ENCODE measurements at places on chromosomes 6 and 20. TPM values are rescaled to one million over a fixed set of nuclear protein-coding genes. Genes with fewer than 3 reads are reported as not detected.

Gene FOXS1
- total RNA-seq: 3.3 TPM

Gene PNISR
- total RNA-seq: 111 TPM

Gene ACSS1
- 37.2 TPM for total RNA-seq

Gene CD83
- total RNA-seq: 26.0 TPM

Gene FOXF2
- total RNA-seq: 15.7 TPM

Gene DOK5
- total RNA-seq: 0.69 TPM

Gene LRRC1
- total RNA-seq: 22.3 TPM

Gene CLPSL2
- not detected for total RNA-seq

- DNase-seq: no peak
- no peaks in the 10 kb centered on the region for H3K27me3 ChIP-seq
- H3K4me3 ChIP-seq: no peak overlapping the region
- no peaks in the 10 kb centered on the region for H3K36me3 ChIP-seq
- no peak overlapping the region for H3K27ac ChIP-seq
These were observed 291.4 kb upstream of the RNF217 start for GRCh38 chr6:124670801-124671200.

DNA sequence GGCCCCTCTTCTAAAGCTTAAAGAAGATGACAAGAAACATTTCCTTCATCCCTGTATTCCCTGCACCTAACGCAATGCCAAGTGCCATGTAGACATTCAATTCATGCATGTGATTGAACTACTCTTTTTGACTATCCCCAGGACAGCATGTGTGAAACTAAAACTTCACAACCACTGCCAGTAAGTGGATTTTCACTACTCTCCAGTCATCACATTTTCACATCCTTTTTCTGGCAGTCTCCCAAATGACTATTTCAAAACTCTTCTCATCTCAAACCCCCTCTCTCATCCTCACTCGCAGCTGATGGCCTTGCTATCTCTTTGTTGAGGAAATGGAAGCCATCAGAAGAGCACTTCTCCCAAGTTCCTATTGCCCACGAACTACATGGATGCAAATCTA, 122.6 kb downstream of the OPRM1 start:
- no peaks in the 10 kb centered on the region for H3K27me3 ChIP-seq
- H3K4me1 ChIP-seq: peaks cover 29% of the 10 kb centered on the region
- DNase-seq: no peak
- no peaks in the 10 kb centered on the region for H3K36me3 ChIP-seq

- DNase-seq: no peak
- peaks cover 52% of the 10 kb centered on the region for H3K4me1 ChIP-seq
- H3K27ac ChIP-seq: no peak overlapping the region
- H3K27me3 ChIP-seq: no peaks in the 10 kb centered on the region
- no peak overlapping the region for H3K4me3 ChIP-seq
These were observed 1.3 kb upstream of the NNAT start for GRCh38 chr20:37519508-37520418.

DNA sequence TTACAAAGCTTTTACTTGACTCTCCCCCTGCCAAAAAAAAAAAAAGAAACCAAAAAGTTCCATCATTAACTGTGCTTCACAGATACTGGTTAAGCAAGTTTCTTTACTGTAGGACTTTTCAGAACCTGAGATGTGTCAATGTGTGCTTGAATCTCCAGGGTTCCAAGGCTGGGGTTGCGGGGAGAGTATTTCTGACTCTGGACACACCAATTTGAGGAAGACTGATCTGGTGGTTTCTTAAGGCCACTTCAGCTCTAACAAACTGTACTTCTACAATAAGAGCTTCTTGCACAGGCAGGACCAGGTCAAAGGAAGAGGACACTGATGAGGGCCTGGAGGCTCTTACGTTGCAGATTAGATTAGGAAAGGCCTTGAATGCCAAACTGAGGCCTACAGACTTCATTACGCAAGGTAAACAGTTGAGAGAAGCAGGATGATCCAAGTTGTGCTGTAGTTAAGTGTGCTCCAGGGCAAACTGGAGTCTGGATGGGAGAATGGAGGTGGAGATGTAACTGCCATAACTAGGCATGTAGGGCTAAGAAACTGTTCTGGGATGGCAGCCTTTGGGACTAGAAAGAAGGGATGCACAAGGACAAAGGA, 24.4 kb downstream of the COMMD7 start:
- no peak overlapping the region for H3K27ac ChIP-seq
- peaks cover 38% of the 10 kb centered on the region for H3K36me3 ChIP-seq
- H3K4me3 ChIP-seq: no peak overlapping the region
- no peak for DNase-seq
- no peaks in the 10 kb centered on the region for H3K27me3 ChIP-seq

DNA sequence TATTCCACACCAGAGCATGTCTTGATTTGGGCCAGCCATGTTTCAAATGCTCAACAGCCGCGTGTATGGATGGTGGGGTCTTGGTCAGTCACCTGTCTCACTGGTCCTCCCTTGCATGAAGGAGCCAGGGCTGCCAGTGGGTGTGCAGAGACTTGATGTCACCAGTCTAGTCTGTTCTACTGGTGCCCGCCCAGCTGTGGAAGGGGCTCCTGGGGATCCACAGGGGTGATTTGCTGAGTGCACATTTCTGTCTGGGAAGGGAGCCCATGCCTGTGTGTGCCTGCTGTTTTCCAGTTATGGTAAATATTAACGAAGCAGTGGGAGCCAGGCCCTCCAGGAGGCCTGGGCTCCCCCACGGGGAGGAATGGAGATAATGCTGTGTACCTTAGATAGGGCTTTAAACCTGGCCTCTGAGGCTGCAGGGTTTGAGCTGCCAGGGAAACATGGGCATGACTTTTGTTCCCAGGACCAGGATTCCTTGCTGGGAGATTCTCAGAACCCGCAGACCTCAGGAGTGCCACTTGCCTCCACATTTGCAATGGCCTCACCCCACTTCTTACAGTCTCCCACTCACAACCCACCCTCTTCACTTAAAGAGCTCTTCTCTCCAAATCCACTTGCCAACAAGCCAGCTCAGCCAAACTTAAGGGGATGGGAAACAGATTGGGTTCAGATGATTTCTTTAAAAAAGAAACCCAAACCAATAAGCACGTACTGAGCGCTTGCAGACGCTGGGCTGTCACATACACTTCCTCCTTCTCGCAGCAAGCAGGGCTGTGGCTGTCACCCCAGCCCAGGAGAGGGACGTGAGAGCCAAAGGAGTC, 54.1 kb downstream of the VEGFA start:
- H3K27ac ChIP-seq: no peak overlapping the region
- DNase-seq: peak; percentile 76
- H3K4me3 ChIP-seq: no peak overlapping the region
- H3K27me3 ChIP-seq: no peaks in the 10 kb centered on the region
- H3K36me3 ChIP-seq: no peaks in the 10 kb centered on the region

DNA sequence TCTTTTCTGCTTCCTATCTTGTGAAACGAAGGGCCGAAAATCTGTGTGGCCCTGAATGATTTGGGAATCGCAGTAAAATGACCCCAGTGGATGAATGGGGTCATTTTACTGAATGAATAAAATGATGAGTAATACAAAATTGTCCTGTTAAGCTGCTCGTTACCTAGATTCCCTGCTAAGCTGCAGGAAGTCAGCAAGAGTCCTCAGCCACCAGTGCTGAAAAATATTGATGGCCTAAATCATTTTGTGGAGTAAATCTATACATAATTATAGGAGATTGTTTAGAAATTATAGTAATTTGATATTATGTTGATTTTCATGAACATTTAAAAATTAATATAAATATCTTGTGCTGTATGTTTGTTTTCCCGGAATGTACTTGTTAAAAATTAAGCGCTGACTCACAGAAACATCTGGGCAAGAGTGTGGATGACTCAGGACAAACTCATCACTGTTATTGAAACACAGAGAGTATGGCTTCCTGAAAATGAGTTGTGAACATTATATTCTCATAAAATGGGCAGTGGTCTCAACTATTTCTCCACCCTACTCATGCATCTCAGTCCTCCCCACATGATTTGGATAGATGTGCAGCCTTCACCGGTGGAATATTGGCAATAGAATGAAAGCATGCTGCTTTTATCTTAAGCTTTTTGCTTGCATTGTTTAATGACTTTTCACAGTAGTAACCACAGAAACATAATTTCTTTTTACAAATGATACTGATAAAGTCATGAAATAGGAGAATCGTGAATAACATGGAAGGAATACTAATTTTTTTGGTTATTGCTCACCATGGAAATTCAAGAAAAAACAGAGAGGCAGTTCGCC, 36.2 kb upstream of the RGS17 start:
- DNase-seq: no peak
- no peak overlapping the region for H3K4me3 ChIP-seq
- no peaks in the 10 kb centered on the region for H3K27me3 ChIP-seq

- no peak overlapping the region for H3K4me3 ChIP-seq
- DNase-seq: peak; percentile 37
- H3K27me3 ChIP-seq: no peaks in the 10 kb centered on the region
- H3K36me3 ChIP-seq: no peaks in the 10 kb centered on the region
- no peak overlapping the region for H3K27ac ChIP-seq
These were observed 266.3 kb downstream of the CDC5L start for GRCh38 chr6:44653761-44654218.

GRCh38 chr20:20582734-20583133, 129.7 kb downstream of the RALGAPA2 start:
- H3K4me3 ChIP-seq: no peak overlapping the region
- no peaks in the 10 kb centered on the region for H3K27me3 ChIP-seq
- H3K36me3 ChIP-seq: peaks cover 86% of the 10 kb centered on the region
- no peaks in the 10 kb centered on the region for H3K4me1 ChIP-seq
- no peak for DNase-seq

GRCh38 chr6:81084776-81085430, 667.6 kb downstream of the TENT5A start:
- H3K27ac ChIP-seq: no peak overlapping the region
- no peaks in the 10 kb centered on the region for H3K4me1 ChIP-seq
- no peak for DNase-seq

DNA sequence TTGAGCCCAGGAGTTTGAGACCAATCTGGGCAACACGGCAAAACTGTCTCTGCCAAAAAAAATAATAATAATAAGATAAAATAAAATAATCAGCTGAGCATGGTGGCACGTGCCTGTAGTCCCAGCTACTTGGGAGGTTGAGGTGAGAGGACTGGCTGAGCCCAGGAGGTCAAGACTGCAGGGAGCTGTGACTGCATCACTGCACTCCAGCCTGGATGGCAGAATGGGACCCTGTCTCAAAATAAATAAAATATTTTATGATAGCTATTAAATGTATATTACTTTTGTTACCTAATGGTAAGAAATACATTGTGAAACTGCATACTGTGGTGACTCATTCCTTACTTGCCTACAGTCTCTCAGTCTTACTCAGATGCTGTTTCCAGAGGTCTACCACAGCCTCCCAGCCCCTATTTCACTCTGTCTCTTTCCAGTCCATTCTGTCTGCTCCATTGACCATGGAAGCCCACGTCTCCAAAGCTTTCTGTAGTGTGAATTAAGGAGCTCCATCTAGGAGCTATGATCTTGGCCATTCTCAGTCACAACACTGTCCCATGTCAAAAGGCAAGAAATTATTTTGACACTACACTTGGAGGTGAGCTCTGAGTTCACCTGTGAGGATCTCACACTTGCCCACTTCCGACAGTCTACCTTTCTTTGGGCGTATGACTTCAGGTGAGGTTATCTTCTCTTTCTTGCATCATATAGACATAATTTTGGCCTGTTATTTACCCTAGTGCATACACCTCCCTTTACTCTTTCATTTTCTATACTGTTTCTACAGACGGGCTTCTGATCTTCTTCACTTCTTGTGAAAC, 22.4 kb upstream of the SNX9 start:
- H3K4me3 ChIP-seq: no peak overlapping the region
- no peaks in the 10 kb centered on the region for H3K36me3 ChIP-seq
- peaks cover 11% of the 10 kb centered on the region for H3K27me3 ChIP-seq

DNA sequence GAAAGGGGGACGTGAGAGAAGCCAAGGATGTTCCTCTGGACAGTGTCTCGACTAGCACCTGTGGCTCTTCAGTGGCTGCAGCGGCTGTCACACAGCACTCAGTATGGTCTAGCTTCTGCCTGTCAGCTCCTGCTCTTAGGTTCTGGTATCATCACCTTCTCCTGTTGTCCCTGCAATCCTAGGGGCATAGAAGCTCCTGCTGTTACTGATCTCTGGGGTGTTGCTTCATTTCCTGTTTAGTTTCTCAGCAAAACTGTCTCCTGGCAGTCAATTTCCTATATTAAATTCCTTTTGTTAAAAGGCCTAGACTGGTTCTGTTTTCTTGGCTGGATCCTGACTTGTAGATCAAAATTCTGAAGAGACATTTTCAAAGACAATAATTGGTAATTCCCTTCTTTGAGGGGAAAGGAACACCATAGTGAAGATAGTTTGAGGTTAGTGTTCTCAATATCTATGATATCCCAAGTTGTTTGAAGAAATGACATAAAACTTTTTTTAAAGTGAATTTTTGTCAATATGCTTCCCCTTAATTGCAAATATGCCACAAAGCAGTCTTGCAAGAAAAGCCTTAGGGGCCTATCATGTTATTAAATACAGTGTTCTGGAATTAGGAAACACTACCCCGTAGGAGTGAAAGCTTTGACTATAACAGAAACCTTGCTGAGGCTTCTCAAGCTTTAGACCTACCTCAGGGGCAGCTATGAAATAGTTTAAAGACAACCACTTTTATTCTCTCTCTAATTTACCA, 148.5 kb downstream of the KIF6 start:
- H3K27me3 ChIP-seq: no peaks in the 10 kb centered on the region
- no peak overlapping the region for H3K4me3 ChIP-seq
- H3K4me1 ChIP-seq: no peaks in the 10 kb centered on the region
- no peaks in the 10 kb centered on the region for H3K36me3 ChIP-seq

- no peak overlapping the region for H3K4me3 ChIP-seq
- no peak overlapping the region for H3K27ac ChIP-seq
- no peaks in the 10 kb centered on the region for H3K4me1 ChIP-seq
- no peaks in the 10 kb centered on the region for H3K36me3 ChIP-seq
- H3K27me3 ChIP-seq: no peaks in the 10 kb centered on the region
These were observed 408.9 kb downstream of the CBLN4 start for GRCh38 chr20:55596431-55596830.

DNA sequence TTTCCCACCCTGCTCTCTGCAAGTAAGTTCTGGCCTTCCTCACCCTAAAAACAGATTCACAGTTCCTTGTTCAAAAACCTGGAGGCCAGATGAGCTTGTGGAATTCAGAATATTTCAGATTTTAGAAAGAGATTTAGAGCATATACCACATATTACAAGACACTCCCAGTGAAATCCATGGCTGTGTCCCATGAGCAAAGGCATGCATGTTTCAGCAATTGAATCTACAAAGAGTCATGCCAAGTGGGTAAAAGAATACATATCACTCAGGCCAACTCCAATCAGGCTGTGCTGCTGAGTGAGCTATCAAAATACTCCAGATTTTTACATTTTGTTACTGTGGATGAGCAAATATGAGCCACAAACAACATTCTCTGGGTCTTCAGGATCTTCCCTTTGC, 10.2 kb upstream of the NEDD9 start:
- H3K27me3 ChIP-seq: no peaks in the 10 kb centered on the region
- peaks cover 3% of the 10 kb centered on the region for H3K4me1 ChIP-seq
- peak overlapping the region; percentile 15 for H3K27ac ChIP-seq
- no peaks in the 10 kb centered on the region for H3K36me3 ChIP-seq
- DNase-seq: no peak
- no peak overlapping the region for H3K4me3 ChIP-seq

GRCh38 chr6:106512048-106512967, 117.0 kb downstream of the RTN4IP1 start:
- H3K4me3 ChIP-seq: peak overlapping the region; percentile 75
- peaks cover 39% of the 10 kb centered on the region for H3K4me1 ChIP-seq
- peak overlapping the region; percentile 92 for H3K27ac ChIP-seq
- H3K27me3 ChIP-seq: no peaks in the 10 kb centered on the region
- peak; percentile 94 for DNase-seq

GRCh38 chr6:117352466-117353081, 73.2 kb downstream of the ROS1 start:
- H3K27ac ChIP-seq: no peak overlapping the region
- no peak overlapping the region for H3K4me3 ChIP-seq
- DNase-seq: no peak
- H3K36me3 ChIP-seq: no peaks in the 10 kb centered on the region
- no peaks in the 10 kb centered on the region for H3K27me3 ChIP-seq

Data from upper lobe of right lung (tissue), 1 donor.